ENCODE measurements at places on chromosomes 13 and 19. TPM values are rescaled to one million over a fixed set of nuclear protein-coding genes. Genes with fewer than 3 reads are reported as not detected.

The DOCK6 gene
- 92.4 TPM for total RNA-seq

The CAPNS1 gene
- 452 TPM for total RNA-seq

DNA sequence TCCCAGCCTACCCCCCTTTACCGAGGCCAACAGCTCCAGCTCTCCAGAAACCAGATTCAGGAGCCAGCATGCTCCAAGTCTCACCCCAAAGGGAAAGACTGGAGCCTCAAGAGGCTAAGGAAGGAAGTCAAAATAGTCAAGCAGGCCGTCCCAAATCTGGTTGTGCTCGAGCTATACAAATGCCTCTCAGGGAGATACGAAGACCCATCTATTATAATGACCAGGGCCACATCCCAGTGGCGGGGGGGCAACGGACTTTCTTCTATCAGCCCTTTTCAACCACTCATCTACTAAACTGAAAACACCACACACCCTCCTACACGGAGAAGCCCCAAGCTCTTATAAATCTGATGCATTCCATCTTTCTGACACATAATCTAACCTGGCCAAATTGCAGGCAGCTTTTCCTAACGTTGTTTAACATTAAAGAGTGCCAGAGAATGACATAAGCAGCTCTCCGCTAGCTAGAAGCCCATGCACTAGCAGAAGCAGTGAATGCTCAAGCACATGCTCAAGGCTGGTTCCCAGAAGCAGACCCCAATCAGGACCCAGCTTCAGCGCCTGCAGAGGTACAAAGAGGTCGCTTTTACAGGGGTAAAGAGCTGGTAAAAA lies 104.6 kb upstream of the ZNF98 start:
- DNase-seq, result no peak

DNA sequence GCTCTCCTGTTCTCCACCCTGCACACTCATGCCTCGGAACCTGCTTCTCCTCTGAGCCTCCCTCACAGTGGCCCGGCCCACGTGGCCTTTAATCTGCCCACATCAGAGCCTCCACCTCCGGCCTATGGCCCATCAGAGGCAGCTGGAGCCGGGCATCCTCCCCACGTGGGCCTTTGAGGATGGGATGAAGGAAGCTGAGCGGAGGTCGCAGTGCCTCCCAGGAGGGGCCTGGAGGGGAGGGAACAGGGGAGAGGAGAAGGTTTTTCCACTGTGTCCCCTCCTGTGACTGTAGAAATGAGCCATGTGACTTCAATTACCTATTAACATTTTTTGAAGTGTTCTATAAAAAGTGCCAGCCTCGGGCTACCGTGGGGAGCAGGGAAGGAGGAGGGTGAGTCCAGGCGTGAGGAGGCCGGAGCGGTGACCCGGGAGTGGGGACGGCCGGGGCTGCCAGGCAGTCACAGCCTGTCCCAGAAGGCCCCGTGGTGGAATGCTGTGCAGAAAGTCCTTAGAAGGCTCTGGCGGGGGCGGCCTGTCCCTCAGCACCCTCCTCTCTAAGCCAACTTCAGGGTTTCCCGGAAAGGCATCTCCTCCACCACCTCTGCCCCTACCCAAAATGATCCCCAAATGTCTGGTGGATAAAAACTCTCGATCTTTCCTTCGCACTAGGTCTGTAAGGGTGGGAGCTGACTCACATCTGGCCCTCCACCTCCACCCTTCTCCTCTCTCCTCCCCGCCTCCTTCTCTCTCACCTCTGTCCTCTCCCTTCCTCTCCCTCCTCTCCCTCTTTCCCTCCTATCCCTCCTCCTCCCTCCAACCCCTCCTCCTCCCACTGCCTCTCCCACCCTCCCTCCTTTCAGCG lies 24.8 kb upstream of the SLC1A5 start:
- no peak for DNase-seq

- peak; percentile 87 for DNase-seq
Observed at GRCh38 chr13:99980201-99980823, 1.3 kb upstream of the ZIC2 start.

DNA sequence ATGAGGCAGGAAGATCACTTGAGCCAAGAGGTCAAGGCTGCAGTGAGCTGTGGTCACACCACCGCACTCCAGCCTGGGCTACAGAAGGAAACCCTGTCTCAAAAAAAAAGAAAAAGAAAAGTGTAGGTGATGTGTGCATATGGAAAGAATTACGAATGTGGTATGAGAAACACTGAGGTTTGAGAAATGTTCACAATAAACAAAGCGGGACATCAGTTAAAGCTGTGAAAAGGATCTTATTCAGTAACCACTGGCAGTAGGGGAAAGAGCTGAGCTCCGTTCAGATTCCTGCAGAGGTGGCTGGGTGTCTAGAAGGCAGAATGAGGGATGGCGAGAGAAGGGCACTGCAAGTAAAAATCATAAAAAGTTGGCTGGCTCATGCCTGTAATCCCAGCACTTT lies 4.1 kb upstream of the IGSF23 start:
- no peak for DNase-seq

DNA sequence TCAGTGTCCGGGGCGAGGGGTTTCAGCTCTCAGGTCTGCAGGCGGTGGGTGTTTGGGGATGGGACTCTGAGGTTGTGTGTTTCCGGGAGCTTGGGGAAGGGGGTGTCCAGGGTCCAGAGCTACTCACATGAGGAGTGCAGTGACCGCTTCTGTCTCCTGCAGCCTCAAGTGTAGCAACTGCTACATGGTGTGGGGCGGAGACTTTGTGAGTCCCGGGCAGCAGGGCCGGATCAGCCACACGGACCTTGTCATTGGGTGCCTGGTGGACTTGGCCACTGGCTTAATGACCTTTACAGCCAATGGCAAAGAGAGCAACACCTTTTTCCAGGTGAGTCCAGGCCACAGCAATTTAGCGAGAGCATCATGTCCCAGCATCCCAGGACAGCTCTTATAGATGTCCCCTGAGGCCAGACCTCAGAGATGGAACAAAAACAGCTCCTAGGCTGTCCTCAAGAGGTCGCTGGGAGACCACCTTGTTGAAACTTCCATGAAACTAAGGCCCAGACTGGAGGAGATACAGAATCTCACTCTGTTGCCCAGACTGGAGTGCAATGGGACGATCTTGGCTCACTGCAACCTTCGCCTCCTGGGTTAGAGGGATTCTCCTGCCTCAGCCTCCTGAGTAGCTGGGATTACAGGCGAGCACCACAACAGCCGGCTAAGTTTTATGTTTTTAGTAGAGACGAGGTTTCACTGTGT lies 44.9 kb downstream of the RYR1 start:
- no peak for DNase-seq

DNA sequence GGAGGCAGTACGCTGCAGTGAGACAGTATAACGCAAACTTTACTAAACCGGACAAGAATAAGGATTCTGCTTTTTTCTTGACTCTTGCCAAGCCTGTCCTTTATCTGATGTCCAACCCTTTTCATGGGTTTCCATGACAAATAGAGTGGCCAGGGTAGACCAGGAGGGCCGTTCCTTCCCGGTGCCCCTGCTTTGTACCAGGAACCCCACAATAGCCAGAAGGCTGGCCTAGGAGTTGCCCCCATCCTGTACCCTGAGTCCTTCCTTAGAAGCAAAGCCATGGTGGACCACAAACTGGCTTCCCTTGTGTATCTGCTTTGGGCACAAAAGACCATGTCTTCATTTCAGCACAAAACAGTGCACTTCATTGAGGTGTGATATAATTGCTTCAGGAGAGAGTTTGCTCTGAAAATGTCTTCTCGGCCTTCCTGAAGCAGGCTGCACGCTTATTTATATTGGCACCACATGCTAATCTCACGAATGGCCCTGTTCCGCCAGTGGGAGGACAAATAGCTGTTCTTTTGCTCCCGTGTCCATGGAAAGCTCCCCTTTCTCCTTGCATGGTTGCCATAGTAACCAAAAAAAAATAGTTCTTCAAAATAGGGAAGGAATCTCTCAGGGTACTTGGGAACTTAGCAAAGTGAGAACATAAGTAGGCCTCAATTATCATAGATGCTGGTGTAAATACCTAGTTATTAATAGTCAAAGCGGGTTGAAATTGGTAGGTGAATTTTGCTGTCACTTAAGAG lies 222.1 kb downstream of the ZIC5 start:
- DNase-seq, result no peak

DNA sequence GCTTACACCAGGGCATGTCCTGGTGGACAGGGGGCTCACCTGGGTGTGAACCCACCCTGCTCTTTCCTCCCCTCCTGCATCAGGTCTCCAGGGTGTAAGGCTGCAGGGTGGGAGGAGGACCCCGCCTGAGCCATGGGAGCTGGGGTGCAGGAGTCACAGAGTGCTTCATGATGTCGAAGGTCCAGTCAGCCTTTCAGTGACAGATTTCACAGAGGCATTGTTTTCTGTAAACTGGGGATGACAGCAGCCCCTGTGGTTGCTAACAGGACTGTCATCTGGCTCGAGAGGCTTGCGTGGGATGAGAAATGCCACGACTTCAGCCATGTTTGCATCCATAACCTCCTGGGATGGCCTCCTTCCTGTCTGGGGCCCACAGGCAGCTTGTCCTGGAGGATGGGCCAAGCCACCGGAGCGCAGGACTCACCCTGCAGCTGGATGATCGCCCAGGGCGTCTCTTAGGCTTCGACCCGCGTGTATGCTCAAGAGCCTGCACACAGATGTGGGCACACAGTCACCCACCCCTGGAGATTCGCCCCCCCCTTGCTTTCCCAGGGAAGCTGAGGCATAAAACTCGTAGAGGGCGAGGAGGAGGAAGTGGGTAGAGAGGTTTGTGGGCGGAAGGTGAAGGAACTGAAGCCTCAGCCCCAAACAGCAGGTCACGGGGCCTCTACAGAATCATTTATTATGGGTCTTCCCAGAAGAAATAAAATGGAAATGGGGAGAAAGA lies 4.9 kb downstream of the NANOS3 start:
- no peak for DNase-seq
